ENCODE measurements at places on chromosomes 4 and X. TPM values are rescaled to one million over a fixed set of nuclear protein-coding genes. Genes with fewer than 3 reads are reported as not detected.

DNA sequence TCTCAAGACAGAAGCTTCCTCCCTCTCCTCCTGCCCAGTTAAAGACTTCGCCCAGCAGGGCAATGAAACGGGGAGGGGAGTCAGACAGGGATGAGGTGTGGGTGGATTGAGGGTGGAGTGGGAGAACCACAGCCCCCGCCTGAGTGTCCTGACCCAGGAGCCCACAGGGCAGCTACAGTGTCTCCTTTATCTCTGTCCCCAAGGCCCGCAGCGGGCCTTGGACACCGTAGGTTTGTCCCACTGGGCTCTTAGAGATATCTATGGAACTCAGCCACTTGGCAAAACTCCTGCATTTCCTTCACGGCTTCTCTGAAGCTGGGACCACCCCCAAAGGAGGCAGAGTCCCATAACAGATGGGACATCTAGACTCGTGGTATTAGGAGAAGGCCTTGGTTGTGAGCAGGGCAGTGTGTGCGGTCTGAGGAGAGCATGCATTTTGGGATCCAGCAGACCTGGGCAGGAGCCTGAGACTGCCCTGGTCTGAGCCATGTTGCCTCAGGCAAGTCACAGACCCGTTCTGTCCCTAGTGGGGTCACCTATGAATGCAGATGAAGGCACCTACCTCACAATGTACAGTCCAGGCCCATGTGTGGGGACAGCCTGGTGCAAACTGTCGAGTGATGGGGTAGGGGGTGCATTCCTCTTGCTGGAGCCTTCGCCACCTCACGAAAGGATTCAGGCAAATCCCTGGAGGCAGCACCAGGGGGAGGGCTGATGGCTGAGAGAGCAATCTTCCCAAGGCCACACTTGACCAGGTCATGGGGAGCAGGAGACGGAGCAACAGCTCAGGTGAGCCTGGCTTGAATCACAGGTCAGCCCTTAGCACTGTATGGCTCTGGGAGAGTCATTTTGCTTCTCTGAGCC, 225.7 kb upstream of the PSAPL1 start:
- no peaks in the 10 kb centered on the region for H3K27me3 ChIP-seq
- H3K27ac ChIP-seq = no peak overlapping the region
- no peak for DNase-seq
- H3K4me3 ChIP-seq = no peak overlapping the region
- H3K36me3 ChIP-seq = no peaks in the 10 kb centered on the region

- no peaks in the 10 kb centered on the region for H3K27me3 ChIP-seq
- H3K27ac ChIP-seq = no peak overlapping the region
- no peak for DNase-seq
- H3K4me1 ChIP-seq = no peaks in the 10 kb centered on the region
- H3K4me3 ChIP-seq = no peak overlapping the region
These were observed 130.1 kb downstream of the DCHS2 start for GRCh38 chr4:154361450-154361849.

- H3K36me3 ChIP-seq = no peaks in the 10 kb centered on the region
- H3K27me3 ChIP-seq = peaks cover 8% of the 10 kb centered on the region
- H3K4me3 ChIP-seq = no peak overlapping the region
- DNase-seq = no peak
These were observed 36.4 kb downstream of the CXorf58 start for GRCh38 chrX:23944234-23944633.

GRCh38 chr4:85496933-85497332, 22.0 kb downstream of the ARHGAP24 start:
- peaks cover 5% of the 10 kb centered on the region for H3K4me1 ChIP-seq

- DNase-seq = no peak
- no peaks in the 10 kb centered on the region for H3K27me3 ChIP-seq
- no peaks in the 10 kb centered on the region for H3K4me1 ChIP-seq
- H3K27ac ChIP-seq = no peak overlapping the region
These were observed 82.3 kb upstream of the PPP2R3B start for GRCh38 chrX:468979-469378.

- H3K4me3 ChIP-seq = no peak overlapping the region
- H3K4me1 ChIP-seq = peaks cover 2% of the 10 kb centered on the region
- no peak overlapping the region for H3K27ac ChIP-seq
- no peaks in the 10 kb centered on the region for H3K27me3 ChIP-seq
These were observed 2.5 kb downstream of the TENM3 start for GRCh38 chr4:182245541-182246215.

- H3K36me3 ChIP-seq = no peaks in the 10 kb centered on the region
- no peaks in the 10 kb centered on the region for H3K27me3 ChIP-seq
- no peaks in the 10 kb centered on the region for H3K4me1 ChIP-seq
- H3K4me3 ChIP-seq = no peak overlapping the region
These were observed 72.0 kb upstream of the GPRIN3 start for GRCh38 chr4:89379511-89380044.

DNA sequence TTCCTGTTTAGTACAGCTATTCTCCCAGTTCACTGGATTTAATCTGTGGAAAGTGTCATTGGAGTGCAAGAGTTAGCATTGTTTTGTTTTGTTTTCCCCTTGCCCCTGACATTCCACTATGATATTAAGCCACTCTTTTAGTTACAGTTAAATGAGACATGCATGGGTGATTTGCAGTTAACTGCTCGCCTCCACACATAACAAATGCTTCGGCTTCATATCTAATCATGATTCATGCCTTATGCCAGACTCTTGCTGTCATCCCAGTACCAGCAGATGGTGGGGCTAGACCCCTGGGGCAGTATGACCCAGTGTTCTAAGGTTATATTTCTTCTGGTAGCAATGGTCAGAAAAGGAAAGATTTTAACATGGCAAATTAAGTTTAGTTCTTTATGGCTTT, 80.1 kb downstream of the RAP1GDS1 start:
- H3K4me1 ChIP-seq = no peaks in the 10 kb centered on the region
- H3K36me3 ChIP-seq = no peaks in the 10 kb centered on the region
- no peak overlapping the region for H3K27ac ChIP-seq
- DNase-seq = no peak

DNA sequence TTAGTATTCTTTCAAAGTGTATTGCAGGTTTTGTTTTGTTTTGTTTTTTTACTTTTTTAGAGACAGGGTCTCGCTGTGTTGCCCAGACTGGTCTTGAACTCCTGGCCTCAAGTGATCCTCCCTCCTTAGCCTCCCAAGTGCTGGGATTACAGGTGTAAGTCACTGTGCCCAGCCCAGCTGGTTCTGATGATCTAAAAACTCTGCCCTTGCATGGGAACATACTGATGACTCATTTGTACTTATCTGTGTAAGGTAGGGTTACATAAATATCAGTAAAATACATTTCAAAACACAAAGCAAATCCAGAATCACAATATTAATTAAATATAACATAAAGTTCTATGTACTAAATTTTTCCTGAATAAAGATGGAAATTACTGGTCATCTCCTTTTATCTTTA, 7.4 kb upstream of the SLC9B1 start:
- H3K27ac ChIP-seq = no peak overlapping the region
- no peak overlapping the region for H3K4me3 ChIP-seq
- H3K27me3 ChIP-seq = no peaks in the 10 kb centered on the region
- no peaks in the 10 kb centered on the region for H3K4me1 ChIP-seq
- DNase-seq = no peak

GRCh38 chr4:113788888-113789287, 27.4 kb upstream of the CAMK2D start:
- H3K36me3 ChIP-seq = no peaks in the 10 kb centered on the region
- no peak for DNase-seq
- H3K4me3 ChIP-seq = no peak overlapping the region
- H3K4me1 ChIP-seq = no peaks in the 10 kb centered on the region

DNA sequence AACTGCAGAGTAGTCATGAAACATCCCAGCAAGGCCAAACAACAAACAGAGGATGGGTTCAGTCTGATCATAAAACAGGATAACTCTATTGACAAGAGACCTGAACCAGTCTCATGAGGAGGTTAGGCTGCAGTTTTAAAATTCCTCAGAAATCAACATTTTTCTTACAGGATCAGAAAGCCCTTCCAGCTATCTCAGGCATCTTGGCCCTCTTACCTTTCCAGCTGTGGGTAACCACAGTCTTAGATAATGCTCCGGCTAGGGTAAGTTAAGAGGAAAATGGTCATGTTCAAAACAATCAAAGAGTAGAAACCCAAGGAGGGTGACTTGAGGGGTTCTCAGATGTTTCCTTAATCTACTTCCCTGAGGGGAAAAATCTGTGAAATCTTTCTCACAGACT, 5.1 kb downstream of the CTSO start:
- H3K4me1 ChIP-seq = peaks cover 5% of the 10 kb centered on the region
- no peaks in the 10 kb centered on the region for H3K36me3 ChIP-seq
- no peak for DNase-seq
- no peak overlapping the region for H3K27ac ChIP-seq

DNA sequence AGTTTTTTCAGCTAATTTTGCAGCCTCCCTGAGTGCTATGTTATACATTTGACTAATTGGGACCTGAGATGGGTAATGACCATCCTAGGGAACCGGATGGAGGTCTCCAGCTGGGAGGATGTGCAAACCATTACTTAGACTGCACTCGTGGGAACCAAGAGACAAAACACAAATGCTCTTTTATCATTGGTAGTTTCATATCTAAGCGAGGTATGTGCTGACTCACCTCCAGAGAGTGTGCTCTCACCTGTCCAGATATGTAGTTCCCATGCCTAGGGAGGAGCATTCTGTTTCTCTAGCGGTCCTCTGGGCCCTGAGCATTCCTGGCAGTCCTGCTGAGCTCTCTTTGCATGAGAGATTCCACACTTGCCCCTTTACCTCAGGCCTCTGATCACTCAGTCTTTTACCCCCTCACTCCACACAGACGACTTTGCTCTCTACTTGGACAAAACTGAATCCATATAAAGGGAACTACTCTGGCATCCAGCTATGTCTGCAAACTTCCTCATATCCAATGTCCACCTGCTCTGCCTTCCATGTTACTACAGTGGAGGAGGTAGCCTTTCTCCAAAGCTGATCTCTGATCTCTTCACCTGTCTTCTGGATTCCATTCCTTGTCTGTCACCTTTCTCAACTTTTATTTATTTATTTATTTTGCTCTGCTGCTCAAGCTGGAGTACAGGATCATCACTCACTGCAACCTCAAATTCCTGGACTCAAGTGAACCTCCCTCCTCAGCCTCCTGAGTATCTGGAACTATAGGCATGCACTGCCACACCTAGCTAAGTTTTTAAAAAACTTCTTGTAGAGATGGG, 88.4 kb downstream of the LRP2BP start:
- no peaks in the 10 kb centered on the region for H3K4me1 ChIP-seq
- H3K4me3 ChIP-seq = no peak overlapping the region
- no peak overlapping the region for H3K27ac ChIP-seq
- no peaks in the 10 kb centered on the region for H3K27me3 ChIP-seq
- H3K36me3 ChIP-seq = no peaks in the 10 kb centered on the region

- H3K4me3 ChIP-seq = no peak overlapping the region
- no peaks in the 10 kb centered on the region for H3K4me1 ChIP-seq
- no peak overlapping the region for H3K27ac ChIP-seq
- H3K36me3 ChIP-seq = no peaks in the 10 kb centered on the region
These were observed 707 bp upstream of the SHROOM4 start for GRCh38 chrX:50814701-50815100.

DNA sequence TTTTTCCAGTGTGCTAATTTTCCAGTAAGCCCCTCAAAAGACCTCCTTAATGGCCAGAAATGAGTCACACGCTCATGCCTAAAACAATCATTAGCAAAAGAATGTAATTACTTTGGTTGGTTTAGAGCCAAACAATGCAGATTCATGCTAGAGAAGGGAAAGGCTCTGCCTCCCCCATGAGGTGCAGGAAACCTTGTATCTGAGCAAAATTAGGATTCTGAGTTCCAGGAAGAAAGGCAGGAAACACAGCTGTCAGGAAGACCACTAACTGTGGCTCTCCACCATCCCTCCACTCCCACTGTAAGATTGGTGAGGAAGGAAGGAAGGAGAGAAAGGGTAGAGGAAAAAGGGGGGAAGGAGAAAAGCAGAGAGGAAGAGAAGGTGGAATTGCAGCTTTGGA, 104.9 kb upstream of the DHX15 start:
- no peak overlapping the region for H3K27ac ChIP-seq
- H3K4me3 ChIP-seq = no peak overlapping the region
- no peaks in the 10 kb centered on the region for H3K4me1 ChIP-seq

- no peak for DNase-seq
- H3K36me3 ChIP-seq = no peaks in the 10 kb centered on the region
- H3K27ac ChIP-seq = no peak overlapping the region
- no peak overlapping the region for H3K4me3 ChIP-seq
These were observed 40.7 kb downstream of the KLHL2 start for GRCh38 chr4:165248102-165248501.

DNA sequence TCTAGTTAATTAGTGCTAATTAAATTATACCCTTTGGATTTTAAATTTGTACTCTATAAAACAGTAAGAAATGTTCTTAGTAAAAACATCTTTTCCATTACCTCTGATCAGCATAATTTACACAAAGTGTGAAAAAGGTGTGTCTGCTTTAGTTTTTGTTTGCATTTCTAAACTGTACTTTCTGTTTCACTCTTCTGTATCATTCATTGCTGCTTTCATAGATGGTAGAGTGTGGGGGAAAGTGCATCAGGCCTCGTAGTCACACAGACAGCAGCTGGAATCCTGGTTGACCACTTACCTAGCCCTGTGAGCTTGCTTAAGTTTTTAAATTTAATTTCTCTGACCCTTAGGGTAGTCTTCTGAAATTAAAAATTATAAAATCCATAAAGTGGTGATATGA, 275.4 kb upstream of the PITX2 start:
- H3K27me3 ChIP-seq = no peaks in the 10 kb centered on the region
- no peak overlapping the region for H3K4me3 ChIP-seq
- no peaks in the 10 kb centered on the region for H3K36me3 ChIP-seq
- no peak overlapping the region for H3K27ac ChIP-seq
- no peak for DNase-seq

- no peaks in the 10 kb centered on the region for H3K4me1 ChIP-seq
- H3K36me3 ChIP-seq = no peaks in the 10 kb centered on the region
- no peak overlapping the region for H3K4me3 ChIP-seq
- no peak for DNase-seq
- no peaks in the 10 kb centered on the region for H3K27me3 ChIP-seq
- H3K27ac ChIP-seq = no peak overlapping the region
These were observed 95.7 kb upstream of the DRD5 start for GRCh38 chr4:9685692-9686091.

- no peak overlapping the region for H3K27ac ChIP-seq
- H3K4me1 ChIP-seq = no peaks in the 10 kb centered on the region
- H3K36me3 ChIP-seq = no peaks in the 10 kb centered on the region
- H3K27me3 ChIP-seq = peaks cover 1% of the 10 kb centered on the region
These were observed 138.9 kb upstream of the IL1RAPL2 start for GRCh38 chrX:104427073-104427472.

DNA sequence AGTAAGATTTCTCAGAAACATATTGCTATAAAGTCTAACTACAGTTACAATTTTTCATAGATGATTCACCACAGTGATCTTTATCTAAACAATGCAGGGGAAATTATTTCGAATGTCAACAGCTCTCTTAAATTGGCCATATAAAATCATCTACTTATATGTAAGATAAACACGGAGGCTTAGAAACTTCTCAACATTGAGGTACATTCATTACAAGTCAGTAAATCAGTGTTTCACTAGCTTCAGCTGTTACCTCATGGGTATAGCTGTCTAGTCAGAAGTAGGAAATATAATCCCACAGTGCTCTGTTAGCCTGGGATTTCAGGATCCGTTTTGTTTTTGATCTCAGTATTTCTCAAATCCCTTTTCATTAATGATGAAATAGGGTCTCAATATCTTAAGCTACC, 43.2 kb downstream of the PCDH7 start:
- DNase-seq = no peak
- H3K36me3 ChIP-seq = no peaks in the 10 kb centered on the region
- H3K4me1 ChIP-seq = no peaks in the 10 kb centered on the region
- H3K4me3 ChIP-seq = no peak overlapping the region
- no peak overlapping the region for H3K27ac ChIP-seq

MAML3 gene
- total RNA-seq = 8.8 TPM

PRDM8 gene
- total RNA-seq = 4.4 TPM

FGB gene
- total RNA-seq = 4.8 TPM

OTUD4 gene
- total RNA-seq = 30.0 TPM

CXXC4 gene
- total RNA-seq = 0.99 TPM

MSANTD1 gene
- total RNA-seq = 0.58 TPM

OPN1LW gene
- total RNA-seq = not detected

CT47B1 gene
- total RNA-seq = not detected

TLR10 gene
- total RNA-seq = 0.14 TPM

Data from adrenal gland (tissue), 19 donors.